ENCODE measurements at places on chromosomes 3 and 15.
A peak's percentile ranks its signal among the peaks of the same experiment; 100 is the strongest.

- no peak for DNase-seq
Measured at GRCh38 chr3:30142946-30143345, 463.5 kb upstream of the TGFBR2 start.

GRCh38 chr3:27485866-27486265, 1.7 kb upstream of the SLC4A7 start:
- no peak for DNase-seq

- DNase-seq, result no peak
Measured at GRCh38 chr3:136547293-136547692, 204.9 kb downstream of the STAG1 start.

DNA sequence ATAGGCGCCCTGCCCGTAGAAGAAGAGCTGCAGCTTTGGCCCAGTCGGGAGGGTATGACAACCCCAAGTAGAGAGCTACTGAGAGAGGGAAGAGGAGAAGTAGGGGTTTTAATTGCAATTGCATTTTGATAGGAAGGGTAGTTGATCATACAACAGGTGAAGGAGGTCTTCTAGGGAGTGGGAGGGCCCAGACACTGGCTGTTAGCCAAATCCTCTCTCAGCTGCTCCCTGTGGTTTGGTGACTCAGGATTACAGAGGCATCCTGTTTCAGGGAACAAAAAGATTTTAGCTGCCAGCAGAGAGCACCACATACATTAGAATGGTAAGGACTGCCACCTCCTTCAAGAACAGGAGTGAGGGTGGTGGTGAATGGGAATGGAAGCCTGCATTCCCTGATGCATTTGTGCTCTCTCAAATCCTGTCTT, 408.9 kb upstream of the THBS1 start:
- DNase-seq, result peak; percentile 65

- DNase-seq, result no peak
Measured at GRCh38 chr3:11635680-11636393, 7.9 kb downstream of the VGLL4 start.

GRCh38 chr3:155629556-155629955, 115.3 kb downstream of the PLCH1 start:
- DNase-seq, result no peak

- DNase-seq, result no peak
Measured at GRCh38 chr3:44992555-44993470, 16.8 kb downstream of the EXOSC7 start.

GRCh38 chr3:187789872-187790271, 44.6 kb upstream of the BCL6 start:
- DNase-seq, result no peak

- no peak for DNase-seq
Measured at GRCh38 chr3:107117922-107118536, 259.2 kb upstream of the CCDC54 start.

- DNase-seq, result no peak
Measured at GRCh38 chr3:16888785-16889607, 4.2 kb downstream of the PLCL2 start.

GRCh38 chr15:39599871-39600270, 19.0 kb downstream of the THBS1 start:
- DNase-seq, result no peak

- no peak for DNase-seq
Measured at GRCh38 chr3:143216709-143217182, 97.2 kb downstream of the CHST2 start.

DNA sequence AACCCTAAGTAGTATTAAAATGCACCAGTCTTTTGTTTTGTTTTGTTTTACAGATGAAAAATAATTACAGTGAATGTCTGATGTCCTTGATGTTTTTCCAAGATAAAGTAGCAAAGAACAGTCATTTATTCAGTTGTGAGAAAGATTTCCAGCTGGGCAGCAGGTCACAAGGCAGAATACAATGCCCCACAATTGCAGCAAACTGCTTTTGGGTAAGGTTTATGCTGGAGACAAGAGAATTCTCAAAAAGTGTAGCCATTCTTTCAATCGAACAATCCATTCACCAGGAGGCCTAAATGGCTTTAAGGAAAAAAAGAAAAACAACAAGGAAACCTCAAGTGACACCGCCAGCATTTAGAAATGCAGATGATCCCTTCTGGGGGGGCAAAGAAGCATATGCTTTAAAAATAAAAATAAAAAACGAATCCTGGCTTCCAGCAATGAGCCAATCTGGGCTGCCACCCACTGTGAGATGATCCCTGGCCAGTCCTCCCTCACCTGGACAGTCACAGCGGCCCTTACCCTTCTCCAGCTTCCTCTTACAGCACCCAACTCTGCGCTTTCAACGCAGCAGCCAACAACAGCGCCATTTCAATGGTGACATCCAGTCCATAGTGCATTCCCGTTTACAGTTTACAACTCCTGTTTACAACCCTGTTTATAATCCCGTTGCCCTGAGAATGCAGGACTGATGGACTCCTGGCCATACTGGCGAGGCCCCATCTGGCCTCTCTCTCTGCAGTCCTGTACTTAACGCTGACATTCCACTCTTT, 25.7 kb upstream of the WNT5A start:
- no peak for DNase-seq

DNA sequence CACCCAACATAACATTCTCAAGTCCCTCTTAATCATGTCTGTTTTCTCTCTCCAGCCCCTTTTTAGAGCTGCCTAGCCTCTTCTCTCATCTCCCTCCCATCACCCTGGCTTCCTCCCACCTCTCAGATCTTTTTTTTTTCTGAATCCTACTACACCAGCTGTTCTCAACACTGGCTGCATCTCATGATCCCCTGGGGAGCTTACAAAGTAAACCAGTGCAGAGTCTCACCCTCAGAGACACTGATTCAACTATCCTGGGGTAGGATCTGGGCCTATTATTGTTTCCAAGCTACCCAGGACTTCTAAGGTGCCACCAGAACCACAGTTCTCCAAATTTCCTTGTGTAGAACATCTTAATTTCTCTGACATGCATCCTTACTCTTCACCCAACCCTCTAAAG, 50.3 kb upstream of the ACAN start:
- DNase-seq, result no peak

DNA sequence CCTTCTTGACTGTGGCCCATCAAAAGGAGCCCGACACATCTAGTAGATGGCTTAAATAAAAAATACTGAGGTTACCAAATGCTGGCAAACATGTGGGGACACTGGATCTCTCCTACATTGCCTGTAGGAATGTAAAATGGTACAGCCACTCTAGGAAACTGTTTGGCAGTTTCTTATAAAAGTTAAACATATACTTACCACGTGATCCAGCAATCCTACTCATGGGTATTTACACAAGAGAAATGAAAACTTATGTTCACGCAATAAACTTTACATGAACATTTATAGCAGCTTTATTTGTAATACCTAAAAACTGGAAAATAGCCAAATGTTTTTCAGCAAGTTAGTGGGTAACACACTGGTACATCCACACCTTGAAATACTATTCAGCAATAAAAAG, 9.1 kb downstream of the ZBTB38 start:
- no peak for DNase-seq

GRCh38 chr3:127000119-127000518, 17.2 kb downstream of the PLXNA1 start:
- DNase-seq, result no peak

DNA sequence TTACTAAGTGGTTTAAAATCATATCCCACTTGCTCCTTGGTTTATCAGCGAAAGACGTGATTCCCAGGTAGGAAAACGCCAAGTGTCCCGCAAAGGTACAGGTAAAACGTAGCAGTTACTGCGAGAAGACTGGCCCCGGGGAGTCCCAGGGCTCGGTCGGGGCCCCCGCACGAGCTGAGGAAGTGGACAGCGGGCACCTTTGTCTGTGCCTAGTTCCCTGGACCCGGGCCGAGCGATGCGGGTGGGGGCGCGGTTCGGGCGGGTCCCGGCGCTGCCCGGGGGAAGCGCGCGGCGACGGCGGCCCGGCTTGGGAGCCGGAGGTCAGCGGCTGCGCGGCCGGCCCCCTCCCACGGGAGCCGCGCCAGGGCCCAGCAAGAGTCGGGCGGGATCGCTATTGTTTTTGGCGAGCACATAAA, 864 bp upstream of the NEO1 start:
- no peak for DNase-seq

GRCh38 chr3:157123621-157124020, 36.3 kb downstream of the CCNL1 start:
- no peak for DNase-seq

DNA sequence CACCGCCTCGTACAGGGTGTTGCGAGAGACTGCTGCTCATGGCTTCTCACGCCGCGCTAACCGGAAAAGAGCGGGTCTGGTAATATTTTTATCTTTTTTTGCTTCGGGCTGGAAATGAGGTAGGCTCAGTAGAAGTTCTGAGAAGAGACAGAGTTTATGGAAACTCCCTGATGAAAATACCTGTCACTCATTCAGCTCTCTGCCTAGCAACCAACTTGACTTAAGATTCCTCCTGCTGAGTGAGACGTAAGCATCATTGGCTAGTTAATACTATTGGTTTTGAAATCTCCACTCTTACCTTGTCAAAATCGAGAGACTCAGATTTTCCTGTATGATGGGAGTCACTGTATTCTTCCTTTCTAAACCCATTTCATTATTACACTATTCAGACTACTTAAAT, 181.7 kb downstream of the PTPRG start:
- no peak for DNase-seq

GRCh38 chr15:67072958-67073357, 7.6 kb downstream of the SMAD3 start:
- no peak for DNase-seq

DNA sequence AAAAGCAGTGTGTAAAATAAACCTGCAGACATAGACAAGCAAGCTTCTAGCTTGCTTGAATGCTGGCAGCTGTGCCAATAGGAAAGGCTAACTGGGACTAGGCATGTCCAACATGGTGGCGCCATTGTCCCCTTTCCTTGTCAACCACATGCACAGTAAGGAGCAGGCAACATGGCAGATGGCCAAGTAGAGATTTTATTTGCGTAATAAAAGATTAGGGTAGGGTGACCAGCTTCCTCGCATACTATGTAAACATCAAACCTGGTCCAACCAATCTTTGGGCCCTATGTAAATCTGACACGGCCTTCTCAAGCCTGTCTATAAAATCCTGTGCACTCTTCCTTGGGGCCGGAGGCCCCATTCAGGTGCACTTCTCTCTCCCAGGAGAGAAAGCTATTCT, 575.4 kb upstream of the GOLIM4 start:
- no peak for DNase-seq

DNA sequence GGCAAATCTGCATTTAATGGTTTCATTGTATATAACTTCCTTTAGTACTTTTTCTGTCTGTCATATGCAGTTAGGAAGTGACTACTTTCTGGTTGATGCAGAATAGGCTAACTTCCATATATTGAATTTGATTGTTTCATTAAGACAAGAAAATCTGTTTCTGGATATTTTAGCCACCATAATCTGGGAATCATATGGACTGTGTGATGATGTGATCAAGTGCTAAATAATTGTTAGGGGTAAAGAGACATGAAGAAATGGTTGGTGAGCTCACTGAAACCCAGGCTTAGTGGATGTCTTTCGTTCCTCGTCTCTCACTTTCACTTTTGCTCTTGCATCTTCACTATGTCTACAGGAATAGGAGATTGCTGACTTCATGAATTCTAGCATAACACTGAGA, 3.5 kb upstream of the MNS1 start:
- DNase-seq, result peak; percentile 30

DNA sequence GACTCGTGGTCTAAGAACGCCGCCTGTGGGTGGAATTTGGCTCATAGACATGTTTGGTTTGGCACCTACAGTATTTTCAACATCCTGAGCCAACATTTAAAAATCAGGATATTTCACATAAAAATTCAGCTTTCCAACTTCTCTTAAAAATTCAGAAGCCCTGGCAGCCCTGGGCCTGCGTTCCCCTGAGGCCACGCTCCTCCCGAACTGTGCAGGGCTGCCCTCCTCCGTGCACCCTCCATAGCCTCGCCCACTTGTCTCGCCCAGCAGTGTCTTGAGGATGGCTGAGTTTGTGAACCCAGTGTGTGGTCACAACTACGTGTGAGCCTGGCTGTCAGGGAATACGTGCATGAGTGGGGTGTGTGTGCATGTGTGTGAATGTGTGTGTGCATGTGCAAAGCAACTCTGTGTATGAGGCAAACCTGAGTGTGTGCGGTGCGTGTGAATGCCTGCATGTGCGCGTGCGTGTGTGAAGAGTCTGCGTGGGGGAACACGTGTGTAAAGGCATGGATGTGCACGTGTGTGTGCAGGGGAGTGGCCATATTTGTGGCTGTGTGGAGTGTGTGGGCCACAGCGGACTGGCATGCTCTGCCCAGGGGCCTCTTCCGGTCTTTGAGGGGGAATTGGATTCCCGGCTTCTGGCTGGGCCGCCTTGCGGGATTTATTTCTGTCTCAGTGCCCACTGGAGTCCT, 30.9 kb downstream of the PTH1R start:
- DNase-seq, result no peak

DNA sequence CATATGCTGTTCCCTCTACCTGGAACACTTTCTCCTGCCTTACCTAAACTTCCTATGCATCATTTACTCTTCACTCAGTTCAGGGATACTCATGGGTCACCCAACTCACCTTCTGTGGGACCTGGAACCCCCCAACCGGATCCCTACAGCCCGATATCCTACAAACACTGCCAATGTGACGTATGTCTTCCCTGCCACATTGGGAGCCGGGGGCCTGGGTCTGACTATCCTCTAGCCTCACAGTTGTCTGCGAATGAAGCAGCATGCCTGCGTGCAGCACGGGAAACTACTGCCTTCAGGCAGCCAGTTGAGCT, 405 bp downstream of the NPRL2 start:
- no peak for DNase-seq

- peak; percentile 9 for DNase-seq
Measured at GRCh38 chr3:71063773-71064290, 519.7 kb downstream of the FOXP1 start.

DNA sequence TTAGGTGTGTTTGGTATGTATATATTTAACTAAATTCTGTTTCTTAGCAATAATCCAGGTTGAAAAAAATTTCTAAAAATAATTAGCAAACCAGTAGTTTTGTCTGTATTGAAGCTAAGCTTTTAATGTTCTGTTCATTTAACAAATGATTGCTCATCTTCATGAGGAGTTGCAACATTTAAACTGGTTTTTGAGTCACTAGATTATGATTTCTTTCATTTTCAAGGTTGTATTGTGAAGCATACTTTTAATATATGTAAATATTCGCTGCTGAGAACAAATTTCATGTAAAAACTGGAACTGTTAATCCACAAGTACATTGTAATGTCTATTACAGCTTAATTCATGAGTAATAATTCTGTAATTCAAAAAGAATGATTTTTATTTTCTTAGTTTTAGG, 192.7 kb downstream of the MBNL1 start:
- no peak for DNase-seq

DNA sequence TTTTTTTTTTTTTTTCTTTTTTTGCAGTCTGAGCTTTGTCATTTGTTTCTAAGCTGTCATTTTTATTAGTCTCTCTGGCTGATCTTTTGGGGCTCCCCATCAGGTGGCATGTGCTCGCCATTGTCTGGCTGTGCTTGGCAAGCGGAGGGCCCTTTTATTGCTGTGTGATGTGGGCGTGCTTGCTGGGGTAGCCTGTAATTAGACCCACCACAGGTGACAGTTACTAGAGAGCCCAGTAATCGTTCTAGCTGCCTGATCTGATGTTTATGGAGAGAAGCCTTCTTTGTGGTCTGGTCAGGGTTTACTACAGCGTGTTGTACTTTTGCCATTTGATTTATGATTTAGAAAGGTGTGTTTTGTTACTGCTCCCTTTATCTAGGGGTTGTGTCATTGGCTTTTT, 179.9 kb downstream of the MCTP2 start:
- DNase-seq, result no peak

Data from GDM1 (cell line).